ENCODE measurements at places on chromosomes 3 and 15. TPM values are rescaled to one million over a fixed set of nuclear protein-coding genes. Genes with fewer than 3 reads are reported as not detected.

SCAMP5 gene
- total RNA-seq, result 24.4 TPM

UACA gene
- total RNA-seq, result 16.3 TPM

EPHA3 gene
- 11.9 TPM for total RNA-seq

CCDC174 gene
- total RNA-seq, result 12.3 TPM

CHST13 gene
- total RNA-seq, result 6.9 TPM

ROPN1 gene
- 10.8 TPM for total RNA-seq

GHRL gene
- total RNA-seq, result not detected

LRRIQ4 gene
- total RNA-seq, result 0.74 TPM

DNA sequence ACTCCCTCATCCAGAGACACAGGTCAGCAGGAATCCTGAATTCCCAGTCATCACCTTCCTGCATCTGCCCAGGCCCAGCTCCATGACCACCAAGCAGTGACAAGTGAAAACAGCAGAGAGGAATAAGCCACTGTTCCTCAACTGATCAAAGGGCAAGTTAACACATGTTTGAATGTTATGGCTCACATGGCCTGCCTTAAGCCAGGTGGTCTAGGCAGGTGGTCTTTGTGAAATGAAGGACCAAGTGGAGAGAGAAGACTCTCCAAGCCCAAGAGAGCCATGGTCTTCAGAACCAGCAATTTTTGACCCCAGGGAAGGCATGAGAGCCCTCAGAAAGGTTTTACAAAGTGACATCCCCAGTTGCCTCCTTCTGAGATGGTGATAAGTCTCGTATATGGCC lies 161.8 kb downstream of the EPHB1 start:
- DNase-seq, result no peak

GRCh38 chr3:12452361-12453330 lies 31.6 kb upstream of the TSEN2 start:
- no peak for DNase-seq

DNA sequence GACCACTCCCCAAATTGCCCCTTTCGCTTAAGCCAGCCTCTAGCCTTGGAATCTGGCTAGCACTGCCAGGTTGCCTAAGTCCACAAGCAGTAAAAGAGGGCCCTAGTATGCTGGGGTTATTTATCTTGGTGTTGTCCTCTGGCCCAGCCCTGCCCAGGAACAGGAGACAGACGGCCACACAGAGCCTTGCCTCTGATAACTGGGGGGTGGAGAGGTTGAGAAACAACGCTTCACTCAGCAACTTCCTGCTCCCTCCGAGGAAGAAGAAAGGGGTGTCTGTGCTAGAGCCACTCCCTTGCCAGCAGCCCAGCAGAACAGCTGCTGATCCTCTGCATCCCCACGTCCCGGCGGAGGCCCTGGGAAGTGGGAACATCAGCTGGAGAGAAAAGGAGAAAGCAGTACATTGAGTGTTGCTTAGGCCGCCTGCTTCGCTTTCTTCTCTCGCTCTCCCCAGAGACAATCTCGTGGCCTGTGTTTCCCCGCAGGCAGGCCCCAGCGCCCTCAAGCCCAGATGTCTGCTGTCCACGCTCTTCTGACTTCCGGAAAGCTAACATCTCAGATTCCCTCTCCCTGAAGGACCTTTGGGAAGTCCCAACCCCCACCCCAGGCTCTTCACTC lies 22.6 kb upstream of the C3orf70 start:
- DNase-seq, result no peak

GRCh38 chr3:58528629-58529028 lies 8.4 kb downstream of the ACOX2 start:
- DNase-seq, result peak; percentile 67

GRCh38 chr15:42273900-42274701 lies 868 bp upstream of the TMEM87A start:
- DNase-seq, result peak; percentile 49

DNA sequence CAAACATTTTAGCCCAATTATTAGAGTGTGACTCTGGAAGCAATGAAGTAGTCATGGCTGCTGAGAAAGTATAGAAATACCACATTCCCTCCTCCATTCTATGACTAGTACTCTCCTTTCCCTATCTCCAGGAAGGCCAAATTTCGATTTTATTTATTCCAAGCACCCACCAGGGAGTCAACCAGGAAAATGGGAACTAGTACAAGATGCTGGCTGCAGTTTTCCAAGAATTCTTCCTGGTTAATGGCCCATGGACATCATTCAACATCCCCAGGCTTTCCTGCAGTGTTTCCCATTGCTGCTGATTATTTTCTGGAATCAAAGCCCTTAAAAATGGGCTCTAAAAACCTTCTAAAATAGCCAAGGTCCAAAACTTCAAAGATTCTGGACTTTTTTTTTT lies 247.9 kb upstream of the STT3B start:
- no peak for DNase-seq

- no peak for DNase-seq
Measured at GRCh38 chr3:129586746-129587430, 19.6 kb downstream of the PLXND1 start.

DNA sequence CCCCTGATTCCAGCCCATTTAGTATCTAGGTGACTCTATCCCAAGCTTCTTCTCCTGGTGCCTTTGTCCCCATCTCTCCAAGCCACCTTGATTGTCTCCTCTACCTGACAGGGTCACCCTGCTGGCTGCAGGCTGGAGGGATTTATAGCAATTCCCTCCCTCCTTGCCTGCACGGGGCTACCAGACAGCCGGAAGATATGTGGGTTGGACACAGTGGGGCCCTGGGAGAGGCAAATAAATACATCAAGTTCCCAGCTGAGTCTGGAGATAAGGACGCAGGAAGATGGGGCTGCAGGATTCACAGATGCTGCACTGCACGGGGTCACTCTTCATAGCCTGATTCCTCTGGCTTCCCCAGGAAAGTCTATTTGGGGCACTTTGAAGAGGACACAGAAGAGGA lies 9.3 kb upstream of the ISLR2 start:
- DNase-seq, result no peak

- no peak for DNase-seq
Measured at GRCh38 chr3:24756101-24756888, 261.6 kb upstream of the THRB start.

- no peak for DNase-seq
Measured at GRCh38 chr3:137329594-137329993, 371.8 kb downstream of the IL20RB start.

DNA sequence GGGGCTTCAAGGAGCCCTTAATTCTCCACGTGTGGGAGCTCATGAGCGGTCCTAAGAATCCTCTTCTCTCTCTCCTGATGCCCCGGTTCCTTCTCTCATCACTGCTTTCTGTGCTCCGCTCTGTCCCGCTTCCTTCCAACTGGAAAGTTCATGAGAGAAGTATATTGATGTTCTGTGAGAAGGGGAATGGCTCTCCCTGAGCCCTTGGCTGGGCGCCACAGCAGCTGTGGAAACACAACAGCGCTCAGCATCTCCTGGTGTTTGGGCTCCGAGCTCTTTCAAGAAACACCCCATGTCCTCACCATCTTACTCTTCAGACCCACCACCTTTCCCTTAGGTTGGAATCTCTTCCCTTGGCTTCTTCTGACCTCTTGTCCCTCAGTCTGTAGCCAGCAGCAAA lies 161.7 kb downstream of the VGLL4 start:
- no peak for DNase-seq

GRCh38 chr15:69669446-69669845 lies 216.8 kb downstream of the RPLP1 start:
- no peak for DNase-seq

DNA sequence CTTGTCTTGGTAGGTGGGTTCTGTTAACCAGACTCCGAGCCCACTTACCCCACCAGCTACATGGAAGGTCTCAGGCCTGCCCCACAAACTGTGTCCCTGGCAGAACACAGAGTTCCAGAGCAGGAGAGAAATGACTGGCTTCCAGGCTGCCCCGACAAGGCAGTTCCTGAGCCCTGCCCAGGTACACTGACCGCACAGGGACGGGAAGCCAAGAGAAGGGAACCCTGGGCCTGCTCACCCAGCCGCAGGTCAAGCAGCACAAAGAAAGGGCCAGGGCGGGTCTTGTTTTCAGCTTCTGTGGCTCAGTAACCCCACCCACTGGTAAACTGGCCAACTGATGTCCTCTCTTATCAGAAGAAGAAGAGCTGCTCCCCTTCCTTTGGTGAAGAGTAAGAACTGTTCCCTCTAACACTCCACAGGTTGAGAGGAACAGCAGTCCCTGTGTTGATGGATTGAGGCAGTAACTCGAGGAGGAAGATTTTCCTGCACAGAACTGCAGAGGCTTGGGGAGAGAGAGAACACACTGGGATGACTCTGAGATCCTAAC lies 68.4 kb downstream of the CRTC3 start:
- DNase-seq, result no peak

DNA sequence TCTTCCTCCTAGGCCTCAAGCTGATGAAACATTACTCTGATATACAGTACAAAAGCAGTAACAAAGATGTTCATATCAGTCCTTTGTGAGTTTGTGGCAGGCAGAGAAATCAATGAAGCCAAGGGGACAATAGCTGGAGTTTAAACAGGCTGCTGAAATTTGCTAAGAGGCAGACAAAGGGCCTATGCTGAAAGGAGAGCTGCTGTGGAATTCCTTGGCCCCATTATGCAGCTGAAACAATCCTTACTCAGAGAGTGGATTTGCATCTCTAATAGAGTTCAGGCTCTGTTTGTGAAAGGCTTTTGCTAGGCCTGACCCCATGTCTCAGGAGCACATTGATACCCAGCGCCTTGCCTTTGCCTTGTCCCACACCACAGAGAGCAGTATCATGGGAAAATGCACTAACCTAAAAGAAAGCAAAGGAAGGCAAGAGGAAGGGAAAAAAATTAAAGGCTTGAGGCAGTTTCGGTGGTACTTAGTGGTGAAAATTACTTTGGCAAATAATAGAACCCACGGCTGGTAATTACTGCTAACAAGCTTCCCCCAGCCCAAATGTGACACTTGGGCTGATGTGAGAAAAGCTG lies 195.0 kb upstream of the EPHA3 start:
- DNase-seq, result no peak

DNA sequence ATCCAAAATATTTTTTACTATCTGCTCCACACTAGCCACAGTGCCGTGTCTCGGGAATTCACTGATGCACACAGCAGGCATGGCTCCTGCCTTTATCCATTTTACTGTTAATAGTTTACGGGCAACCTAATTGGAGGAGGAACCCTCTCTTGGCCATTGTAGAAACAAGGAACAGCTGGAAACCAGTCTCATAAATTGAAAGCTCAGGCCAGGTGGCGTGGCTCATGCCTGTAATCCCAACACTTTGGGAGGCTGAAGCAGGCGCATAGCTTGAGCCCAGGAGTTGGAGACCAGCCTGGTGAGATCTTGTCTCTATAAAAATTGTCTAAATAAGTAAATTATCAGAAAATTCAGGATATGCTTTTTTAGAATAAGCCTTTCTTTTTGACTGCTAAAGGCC lies 39.0 kb downstream of the IL5RA start:
- no peak for DNase-seq

Data from prostate gland (tissue), 2 donors.